Muscle of arm (tissue), 14 donors: ENCODE measurements at places on chromosomes 2 and 18. TPM values are rescaled to one million over a fixed set of nuclear protein-coding genes. Genes with fewer than 3 reads are reported as not detected.

GRCh38 chr2:240234503-240234951 is 94.1 kb upstream of the OTOS start:
- no peak for DNase-seq

DNA sequence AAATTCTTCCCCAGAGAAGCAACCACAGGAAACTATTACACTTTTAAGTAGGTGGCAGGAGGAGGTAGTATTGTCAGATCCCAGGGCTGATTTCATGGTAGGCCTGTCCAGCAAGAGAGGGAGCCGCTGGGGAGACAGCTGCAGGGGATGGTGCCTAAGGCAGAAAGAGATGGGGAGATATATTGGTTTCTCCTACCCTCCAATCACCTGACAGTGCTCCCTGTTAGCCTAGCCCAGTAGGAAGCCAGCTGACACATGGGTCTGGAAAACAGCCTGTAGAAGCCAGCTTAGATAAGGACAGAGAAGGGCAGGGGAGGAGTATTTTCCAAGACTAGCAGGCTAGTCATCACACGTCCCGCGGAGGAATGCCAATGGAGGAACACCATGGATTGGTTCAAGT is 8.2 kb upstream of the SPOPL start:
- no peak for DNase-seq

DNA sequence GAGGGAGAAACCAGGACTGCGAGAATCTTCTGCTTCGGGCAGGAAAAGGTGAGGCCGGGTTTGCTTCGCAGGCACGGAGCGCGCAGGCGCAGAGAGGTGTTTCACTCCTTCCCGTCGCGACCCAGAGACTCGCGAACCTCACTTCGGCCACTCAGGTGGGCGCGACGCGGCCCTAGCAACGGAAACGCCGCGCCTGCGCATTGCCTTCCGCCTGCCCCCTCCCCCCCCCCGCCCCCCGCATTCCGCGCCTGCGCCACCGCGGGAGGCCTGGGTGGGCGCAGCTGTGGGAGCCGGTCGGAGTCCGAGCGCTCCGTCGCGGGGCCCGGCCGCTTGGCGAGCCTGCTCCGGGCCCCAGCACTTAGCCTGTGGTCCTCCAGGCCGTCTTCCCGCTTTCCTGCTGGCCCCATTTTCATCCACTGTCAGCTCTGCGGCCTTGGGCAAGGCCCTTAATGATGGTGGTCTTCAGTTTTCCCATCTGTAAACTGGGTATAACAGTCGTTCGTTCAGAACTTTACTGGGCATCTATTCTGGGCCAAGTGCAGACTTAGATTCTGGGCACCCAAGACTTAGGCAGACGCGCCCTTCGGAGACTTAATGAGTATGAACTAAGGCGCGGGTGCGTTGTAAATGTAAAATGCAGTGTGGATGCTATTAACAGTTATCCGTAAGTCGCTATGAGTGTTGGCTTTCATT is 62.1 kb upstream of the ACKR3 start:
- DNase-seq, result peak; percentile 48

KCNJ3 gene
- 0.92 TPM for polyA plus RNA-seq

GRCh38 chr2:169452080-169452479 is 27.2 kb upstream of the BBS5 start:
- peak; percentile 19 for DNase-seq

DNA sequence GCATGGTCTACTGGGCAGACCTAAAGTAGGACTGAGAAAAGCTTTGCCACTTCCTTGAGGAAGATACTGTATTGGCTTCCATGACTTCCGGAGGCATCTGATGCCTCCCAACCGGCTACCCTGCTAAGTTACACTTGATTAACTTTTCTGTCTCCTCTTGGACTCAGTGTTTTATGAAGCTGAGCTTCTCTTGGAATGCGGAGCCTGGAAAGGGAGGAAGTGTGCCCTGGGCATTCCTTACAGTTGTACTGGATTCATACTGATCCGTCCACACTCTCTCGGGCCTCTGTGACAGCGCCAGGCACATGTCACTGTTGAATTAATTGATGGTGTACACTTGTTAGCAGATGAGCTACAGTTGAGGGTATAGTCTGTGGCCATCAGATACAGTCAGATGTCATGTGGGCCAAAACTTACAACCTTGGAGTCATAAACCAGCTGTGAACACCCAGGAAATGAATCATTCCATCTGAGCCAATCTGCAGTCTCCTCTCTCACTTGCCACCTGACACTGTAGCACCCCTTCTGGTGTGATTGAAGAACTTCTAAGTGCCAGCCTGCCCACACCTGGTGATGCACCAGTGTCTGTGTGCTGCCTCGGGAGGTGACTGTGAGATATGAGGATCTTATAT is 122.5 kb downstream of the FHOD3 start:
- DNase-seq, result no peak

GRCh38 chr18:49273241-49273880 is 187.1 kb downstream of the DYM start:
- no peak for DNase-seq

DNA sequence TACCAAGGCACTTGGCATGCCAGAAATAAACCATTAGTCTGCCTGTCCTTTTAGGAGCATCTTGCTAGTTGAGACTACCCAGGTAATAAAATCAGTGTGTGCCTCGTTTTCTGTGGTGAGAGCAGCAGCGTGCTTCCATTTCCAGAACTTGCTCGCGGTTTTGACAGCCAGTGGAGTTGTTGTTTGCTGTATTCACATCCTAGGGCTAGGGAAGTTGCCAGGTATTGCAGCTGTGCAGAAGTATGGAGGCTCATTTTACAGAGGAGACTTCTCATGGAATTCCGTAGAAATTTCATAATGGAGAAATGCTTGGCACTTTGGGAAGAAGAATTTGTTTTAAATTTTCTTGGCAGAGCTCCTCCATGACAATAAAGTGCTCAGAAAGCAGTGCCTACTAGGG is 1355.1 kb upstream of the ZEB2 start:
- DNase-seq, result peak; percentile 59

CD207 gene
- polyA plus RNA-seq, result not detected

DNA sequence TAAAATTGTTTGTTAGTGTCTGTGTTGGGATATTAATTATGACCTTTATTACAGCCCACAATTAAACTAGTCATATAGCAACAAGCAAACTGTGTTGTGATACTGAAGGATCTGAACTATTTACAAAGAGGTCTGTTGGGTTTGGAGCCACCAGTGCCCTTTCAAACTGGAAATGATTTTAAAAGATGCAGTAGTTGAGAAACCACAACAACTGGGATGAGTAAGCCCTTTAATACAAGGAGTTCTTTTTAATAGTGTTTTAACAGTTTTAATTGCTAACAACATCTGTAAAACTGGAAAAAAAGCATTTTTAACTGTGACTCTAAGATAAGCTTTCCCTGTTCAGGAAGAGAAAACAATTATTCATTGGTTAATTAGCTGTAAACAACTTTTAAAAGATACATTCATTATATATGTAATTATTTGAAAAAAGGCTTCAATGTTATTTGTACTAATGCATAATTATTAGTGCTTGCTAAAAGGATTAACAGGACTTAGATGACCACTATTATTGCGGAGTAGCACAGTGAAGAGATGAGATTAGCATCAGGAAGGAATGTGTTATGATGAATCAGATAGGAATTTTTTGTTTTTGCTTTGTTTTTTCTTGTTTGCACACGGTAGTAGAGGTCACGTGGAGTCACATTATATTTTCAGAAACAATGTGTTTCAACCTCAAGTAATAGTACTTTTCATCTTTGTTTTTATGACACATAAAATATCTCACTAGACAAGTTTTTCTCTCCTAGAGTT is 392.7 kb upstream of the FANCL start:
- no peak for DNase-seq

SLC39A6 gene
- polyA plus RNA-seq, result 32.2 TPM

- no peak for DNase-seq
Observed at GRCh38 chr2:71461304-71461671, 7.9 kb downstream of the DYSF start.

AQP12A gene
- not detected for polyA plus RNA-seq

DNA sequence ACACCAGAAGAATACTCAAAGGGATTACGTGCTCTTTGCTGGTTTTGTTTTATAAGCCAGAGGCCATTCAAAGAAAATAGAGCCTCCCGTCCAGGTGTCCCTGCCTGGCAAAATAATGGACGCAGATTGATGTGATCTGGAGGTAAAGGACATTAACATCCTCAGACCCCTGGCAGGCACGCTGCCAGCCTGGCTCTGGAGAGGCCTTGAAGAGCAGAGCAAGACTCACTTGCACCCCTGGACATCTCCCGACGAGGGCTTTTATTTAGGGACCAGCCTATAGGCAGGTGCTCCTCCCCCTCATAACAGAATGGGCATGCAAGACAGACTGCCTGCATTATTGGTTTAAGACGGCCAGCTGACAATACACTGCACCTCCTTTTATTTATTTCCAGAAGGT is 291.3 kb downstream of the BCL11A start:
- DNase-seq, result no peak

GRCh38 chr18:33673689-33674088 is 95.7 kb downstream of the ASXL3 start:
- DNase-seq, result no peak

DNA sequence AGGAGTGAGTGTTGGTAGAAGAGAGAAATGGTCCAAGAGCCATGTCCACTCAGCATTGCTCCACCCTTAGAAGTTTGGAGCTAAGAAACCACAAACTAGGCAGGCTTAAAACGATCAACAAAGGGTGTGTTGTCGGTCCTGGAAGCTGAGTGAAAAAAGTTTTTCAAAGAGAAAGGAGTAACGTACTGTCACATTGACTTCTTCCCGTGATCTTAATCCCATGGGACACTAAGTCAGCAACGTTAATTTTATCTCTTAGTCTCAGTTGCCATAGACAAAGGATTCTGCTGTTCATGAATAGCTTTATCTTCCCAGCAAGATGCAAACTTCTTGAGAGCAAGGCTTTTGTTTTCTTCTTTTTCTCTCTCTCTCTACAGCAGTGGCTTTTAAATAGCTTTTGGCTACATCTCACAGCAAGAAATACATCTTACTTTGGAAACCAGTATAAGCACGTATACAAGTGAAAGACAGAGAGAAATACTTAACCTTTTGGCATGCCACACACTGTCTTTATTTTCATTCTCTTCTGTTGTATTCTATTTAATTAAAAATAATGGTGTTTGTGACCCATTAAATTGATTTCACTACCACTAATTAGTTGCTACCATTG is 377.4 kb downstream of the TGIF1 start:
- DNase-seq, result no peak

PRSS56 gene
- polyA plus RNA-seq, result not detected

NEU4 gene
- 3.2 TPM for polyA plus RNA-seq

DNA sequence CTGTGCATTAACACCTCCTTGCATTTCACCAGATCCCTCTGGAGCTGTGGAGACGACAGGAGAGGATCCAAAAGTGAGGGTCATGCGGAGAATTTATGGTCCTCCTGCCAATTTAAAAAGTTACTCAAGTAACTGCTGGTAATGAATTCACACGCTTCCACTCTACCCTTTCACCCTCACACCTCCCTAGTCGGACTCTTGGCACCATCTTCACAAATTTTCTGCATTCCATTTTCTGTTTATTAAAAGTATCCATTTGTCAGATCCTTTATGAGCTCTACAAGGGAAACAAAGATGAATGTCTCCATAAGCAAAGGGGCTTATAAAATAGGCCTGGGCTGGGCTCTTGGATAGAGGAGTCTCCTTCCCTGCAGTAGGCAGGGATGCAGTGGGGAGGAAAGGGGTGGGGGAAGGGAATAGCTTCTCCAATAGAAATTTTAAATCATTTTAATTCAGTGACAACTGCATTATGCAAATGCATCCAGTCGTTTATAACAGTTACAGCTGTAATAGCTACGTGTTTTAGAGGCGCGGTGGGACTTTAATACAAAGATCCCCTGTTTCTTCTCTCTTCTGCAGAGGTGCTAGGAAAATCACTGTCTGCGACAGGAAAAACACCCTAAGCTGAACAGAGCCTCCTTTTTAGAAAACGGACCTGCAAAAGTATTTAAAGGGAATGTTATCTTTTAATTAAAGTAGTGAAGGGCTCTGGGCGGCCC is 132.2 kb downstream of the EPHA4 start:
- no peak for DNase-seq

SP140 gene
- not detected for polyA plus RNA-seq

DNA sequence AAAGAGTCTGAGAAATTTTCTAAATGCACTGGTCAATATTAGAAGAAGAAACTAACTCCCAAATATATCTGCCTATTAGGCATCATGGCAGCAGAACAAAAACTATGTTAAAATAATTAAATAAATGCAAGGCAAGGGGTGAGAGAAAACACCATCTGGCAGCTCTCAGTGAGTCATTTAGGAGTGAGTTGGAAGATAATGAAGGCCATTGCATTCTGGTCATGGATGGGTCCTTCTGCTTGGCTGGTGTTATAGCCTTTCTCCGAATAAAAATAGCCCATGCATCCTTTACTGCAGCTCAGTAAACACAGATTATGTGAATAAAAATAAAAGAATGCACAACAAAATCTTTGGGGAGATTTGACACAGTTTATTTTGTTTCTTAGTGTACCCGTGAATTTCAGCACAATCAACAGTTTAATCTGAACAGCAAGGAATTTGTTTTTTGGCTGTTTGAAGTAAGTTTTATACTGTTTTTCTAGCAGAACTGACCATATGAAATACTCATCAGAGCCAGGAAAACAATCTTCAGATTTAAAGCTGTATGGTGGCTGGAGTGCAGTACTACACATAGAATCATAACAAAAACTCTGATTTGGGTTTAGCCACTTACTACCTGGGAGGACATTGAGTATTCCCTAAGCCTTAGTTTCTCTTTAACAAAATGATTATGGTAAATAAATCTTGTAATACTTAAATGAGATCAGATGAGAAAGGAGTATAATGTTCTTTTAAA is 225.1 kb upstream of the ITGA4 start:
- DNase-seq, result peak; percentile 8

- DNase-seq, result no peak
Observed at GRCh38 chr18:44920441-44920840, 239.8 kb downstream of the SETBP1 start.

DNA sequence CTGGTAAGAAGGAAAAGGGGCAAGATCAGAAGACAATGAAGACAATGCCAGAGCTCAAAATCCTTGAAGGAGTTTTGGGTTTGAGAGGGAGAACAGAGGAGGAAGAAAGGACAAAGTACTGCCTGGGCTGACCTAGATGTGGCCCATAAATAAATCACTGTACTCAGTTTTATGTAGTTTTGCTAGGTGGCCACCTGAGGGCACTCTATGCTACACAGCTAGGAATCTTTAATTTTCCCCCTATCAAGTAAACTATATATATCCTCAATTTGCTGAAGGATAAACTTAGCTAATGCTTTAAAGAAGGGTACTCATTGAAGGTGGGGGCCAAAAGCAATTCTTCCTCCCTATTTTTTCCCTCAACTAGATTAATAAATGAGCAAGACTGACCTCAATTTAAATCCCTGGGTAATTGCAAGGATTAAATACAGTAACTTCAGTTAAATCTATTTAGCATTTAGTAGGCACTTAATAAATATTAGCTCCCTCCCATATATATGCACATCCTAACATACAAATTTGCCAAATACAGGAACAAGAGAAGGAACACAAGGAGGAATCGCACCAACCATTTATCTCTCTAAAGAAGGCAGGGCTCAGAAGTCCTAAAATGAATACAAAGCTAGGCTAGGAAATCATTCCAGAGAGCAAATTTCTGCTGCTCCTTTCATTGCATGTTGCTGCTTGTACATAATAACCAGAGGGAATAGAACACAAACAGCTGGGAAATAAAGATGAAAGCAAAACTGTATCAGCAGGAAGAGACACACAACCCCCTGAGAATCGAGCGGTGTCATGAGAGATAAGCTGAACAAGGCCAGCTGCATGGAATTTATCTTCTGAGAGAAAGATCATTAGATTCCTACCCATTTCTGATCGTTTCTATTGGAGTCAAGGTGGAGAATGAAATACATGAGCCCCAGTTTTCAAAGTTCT is 540.1 kb downstream of the NRXN1 start:
- peak; percentile 19 for DNase-seq

GRCh38 chr2:120984452-120985173 is 248.9 kb downstream of the GLI2 start:
- no peak for DNase-seq

RETREG2 gene
- not detected for polyA plus RNA-seq

GRCh38 chr2:37766106-37766505 is 94.7 kb upstream of the CDC42EP3 start:
- DNase-seq, result no peak
